ENCODE measurements at places on chromosomes 16 and 17. TPM values are rescaled to one million over a fixed set of nuclear protein-coding genes. Genes with fewer than 3 reads are reported as not detected.

The NEUROD2 gene
- not detected for total RNA-seq

DNA sequence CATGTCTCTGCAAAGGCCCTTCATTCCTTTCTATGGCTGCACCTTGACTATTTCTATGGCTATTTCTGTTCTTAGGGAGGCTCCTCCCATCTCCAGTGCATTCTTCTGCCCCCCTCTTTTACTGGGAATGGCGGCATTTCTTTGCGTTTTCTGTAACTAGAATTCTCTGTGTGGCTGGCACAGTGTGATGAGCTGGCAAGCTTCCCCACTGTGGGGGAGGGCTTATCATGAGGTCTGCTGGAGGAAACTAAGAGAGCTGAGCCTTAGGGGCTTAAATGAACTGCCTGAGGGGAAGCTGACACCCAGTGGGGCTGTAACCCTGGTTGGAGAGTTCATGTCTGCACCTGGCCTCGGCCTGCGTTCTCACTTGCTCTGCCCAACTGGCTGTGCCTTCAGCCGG lies 1.5 kb upstream of the CARD14 start:
- DNase-seq = no peak

The NTN3 gene
- not detected for total RNA-seq

DNA sequence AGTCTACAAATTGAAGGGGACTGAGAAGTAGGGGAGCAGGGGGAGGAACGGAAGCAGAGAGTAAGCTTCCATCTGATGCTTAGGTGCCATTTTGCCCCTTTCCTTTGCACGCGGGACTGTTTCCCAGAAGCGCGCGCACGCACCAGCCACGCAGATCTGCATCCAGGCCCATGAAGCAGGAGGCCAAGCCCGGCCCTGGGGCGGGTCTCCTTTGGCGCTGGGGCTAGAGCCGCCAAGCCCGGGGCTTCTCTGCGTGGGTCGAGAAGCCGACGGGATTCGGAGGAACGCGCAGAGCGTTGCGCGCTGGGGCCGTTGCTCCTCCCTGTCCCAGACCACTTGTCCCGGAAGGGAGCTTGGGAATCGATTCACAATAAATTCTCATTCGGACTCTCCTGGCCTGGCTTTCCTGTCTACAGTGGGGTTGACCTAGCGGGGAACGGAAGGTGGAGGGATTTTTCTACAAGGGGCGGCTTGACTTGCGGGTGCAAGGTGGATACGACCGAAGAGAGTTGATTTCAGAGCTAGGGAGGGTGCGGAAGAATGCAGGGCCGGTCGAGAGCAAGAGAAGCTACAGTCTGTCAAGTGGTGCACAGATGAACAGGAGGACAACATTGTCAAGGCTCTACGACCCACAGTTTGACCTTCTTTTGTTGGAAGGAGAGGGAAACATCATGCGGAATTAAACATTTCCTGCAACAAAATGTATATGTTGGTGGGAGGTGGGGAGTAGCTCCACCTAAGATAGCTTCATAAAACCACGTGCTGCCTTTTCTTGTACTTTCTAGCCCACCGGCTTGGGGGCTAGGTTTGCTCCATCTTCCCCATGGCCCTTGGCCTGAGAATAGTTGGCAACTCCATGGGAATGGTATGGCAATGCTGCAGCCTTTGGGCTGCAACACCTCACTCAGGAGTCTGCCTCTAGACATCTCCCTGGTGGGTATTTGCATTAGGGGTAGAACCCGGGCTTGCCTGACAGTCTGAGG lies 4.5 kb downstream of the HOXB9 start:
- no peak for DNase-seq

The NPIPA8 gene
- total RNA-seq = not detected

GRCh38 chr17:55527540-55528118 lies 16.4 kb upstream of the SMIM36 start:
- peak; percentile 47 for DNase-seq

DNA sequence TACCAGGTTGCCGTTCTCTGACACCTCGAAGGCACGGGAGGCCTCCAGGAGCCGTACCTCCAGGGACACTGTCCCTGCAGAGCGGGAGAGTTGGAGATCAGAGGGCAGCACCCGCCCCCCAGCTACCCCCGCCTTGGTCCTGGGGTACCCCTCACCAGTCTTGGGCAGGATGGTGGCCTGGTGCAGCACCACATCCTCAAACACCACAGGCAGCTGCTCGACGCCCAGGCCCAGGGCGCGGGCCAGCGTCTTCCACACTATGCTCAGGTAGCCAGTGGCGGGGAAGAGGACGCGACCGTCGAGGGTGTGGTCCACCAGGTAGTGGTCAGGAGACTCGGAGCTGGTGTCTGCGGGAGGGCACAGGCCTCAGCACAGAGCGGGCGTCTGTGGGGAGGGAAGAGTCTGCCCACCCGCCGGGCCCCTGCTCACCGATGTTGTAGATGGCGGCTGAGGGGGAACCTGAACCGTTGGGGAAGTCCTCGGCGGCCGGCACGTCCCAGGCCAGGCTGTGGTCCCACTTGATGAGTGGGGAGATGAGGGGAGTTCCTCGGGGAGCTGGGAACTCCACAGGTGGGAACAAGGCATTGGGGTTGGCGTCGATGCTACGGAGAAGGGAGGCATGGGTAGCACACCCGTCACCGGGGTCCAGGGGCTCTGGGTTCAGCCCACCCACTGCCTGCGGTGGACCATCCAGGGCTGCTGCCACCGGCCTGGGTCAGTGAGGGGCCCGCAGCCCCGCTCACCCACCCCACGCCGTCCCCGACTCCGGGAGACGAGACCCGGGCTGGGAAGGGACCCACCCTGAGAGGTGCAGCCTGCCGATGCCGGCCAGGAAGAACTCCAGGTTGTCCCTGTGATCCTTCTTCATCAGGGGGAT lies 9.8 kb downstream of the FASN start:
- no peak for DNase-seq

DNA sequence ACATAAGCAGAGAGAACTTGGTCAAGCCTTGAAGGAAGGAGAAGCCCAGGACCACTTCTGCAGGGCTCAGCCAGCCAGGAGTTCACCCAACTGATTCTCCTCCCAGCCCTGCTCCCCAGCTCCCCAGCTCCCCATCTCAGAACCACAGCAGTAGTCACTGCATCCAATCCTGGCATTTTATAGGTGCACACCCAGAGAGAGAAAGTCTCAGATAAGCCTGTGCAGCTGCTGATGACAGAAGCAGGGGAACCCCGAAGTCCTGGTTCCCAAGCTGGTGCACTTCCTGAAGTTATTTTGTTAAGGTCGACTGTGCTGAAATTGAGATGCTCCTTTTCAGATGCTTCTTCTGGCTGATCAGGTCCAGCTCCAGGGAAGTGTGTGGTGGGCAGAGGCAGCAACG lies 6.6 kb downstream of the RNF112 start:
- DNase-seq = no peak

DNA sequence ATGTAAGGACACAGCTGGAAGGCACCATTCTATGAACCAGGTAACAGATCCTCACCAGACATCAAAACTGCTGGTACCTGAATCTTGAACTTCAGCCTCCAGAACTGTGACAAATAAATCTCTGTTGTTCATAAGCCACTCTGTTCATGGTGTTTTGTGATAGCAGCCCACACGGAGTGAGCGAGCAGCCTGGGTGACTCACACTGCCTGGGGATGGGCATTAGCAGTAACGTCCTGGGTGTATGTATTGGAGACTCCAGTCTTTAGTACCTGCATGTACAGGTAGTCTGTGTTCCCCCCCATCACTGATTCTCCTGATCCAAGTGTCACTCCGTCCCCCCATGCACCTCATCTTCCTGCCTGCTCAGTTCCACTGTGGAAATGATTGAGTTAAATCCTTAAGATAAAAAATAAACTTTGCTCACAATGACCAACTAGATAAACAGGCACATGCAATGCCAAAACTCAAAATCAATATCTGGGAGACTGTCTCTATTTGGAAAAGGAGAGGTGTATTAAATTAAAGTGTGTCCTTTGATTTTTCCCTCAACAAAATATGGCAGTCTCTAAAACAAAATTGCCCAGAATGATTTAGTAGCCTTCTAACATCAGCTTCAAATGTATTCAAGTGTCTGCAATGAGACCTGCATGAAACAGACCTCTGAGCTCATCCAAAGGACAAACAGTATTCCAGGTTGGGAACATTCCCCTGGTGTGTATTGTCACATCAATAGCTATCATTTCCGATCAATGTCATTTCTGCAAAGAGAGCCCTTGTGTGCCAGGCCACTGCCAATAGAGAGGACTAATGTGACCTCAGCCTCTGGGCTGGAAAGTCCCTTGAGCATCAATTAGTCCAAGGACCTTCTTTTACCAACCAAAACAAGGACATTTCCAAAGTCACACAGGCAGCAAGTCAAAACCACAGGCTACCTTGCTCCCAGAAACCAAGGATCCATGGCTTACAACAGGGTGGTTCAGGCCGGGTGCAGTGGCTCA lies 12.2 kb upstream of the VAT1L start:
- DNase-seq = peak; percentile 45

The RAB26 gene
- not detected for total RNA-seq

DNA sequence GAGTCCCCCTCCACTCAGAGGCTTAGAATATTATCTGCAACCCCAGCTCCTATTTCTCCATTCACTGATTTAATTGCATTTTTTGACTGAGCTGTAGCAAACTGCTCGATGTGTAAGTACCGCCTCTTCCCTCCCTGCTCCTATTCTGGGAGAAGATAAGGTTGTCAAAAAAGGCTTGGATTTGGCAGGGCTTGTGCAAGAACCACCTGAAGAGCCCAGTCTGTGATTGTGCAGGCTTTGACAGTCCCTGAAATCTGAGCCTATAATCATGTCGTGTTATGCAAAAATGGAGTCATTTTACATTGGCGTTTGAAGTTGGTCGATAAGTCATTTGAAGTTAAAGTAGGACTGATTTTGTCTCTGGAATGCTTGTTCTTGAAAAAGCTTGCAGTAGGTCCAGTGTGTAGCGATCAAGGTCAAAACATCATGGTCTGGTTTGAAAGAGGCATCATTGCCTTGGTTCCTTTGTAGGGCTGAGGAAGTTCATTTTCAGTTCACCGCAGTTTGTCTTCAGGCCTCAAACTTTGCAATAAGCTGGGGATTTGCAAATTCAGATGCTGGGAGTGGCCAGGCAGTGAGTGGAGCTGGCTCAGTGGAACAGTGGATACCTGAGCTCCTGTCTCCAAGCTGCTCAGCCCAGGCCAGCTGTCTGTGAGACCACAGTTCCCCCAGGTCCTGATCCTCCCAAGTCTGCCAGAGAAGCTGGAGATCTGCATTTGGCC lies 68.8 kb downstream of the KATNIP start:
- DNase-seq = no peak

- DNase-seq = no peak
Measured at GRCh38 chr17:58808609-58809563, 53.2 kb downstream of the PPM1E start.

DNA sequence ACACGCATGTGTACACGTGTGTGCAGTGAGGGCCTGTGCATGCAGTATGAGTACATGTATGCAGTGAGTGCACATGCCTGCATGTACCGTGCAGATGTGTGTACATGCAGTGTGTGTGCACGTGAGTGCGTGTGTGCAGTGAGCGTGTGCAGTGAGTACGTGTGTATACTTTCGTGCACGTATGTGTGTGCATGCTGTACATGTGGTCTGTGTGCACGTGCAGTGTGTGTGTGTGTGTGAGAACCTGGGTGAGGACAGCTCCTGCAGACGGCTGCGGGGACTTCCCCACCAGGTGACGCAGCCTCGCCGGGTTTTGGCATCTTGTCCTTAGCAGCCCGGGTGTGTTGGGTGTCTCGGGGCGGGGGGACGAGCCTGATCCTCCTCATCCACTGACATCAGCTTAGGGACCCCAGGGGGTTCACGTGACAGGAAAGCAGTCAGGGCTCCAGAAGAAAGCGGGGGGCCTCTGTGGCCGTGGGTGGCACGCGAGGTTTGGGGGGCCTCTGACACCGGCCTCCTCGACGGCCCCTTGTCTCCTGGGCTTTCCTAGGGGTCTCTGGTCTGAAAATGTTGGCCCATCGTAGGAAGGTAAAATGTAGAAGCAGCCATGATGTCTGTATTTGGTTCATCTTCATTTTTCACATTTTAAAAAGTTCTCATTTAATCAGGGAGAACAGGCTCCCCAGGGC lies 119.6 kb upstream of the ZNF750 start:
- peak; percentile 40 for DNase-seq

DNA sequence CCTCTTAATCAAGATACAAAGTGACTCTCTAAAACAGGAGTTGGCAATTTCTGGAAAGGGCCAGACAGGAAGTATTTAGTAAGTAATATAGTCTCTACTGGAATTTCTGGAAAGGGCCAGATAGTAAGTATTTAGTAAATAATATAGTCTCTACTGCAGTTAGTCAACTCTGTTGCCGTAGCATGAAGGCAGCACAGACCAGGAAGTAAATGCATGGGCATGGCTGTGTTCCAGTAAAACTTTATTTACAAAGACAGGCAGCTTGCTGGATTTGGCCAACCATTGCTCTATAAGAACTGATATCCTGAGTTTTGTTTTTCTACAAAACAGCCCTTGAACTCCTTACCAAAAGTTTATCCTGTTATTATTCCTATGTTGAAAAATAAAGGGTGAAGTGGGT lies 16.9 kb downstream of the LDAF1 start:
- DNase-seq = no peak

The KRT27 gene
- not detected for total RNA-seq

All from SJSA1 (cell line).